Hepatocyte (in vitro differentiated cells): ENCODE measurements at places on chromosomes 1 and 21. TPM values are rescaled to one million over a fixed set of nuclear protein-coding genes. Genes with fewer than 3 reads are reported as not detected.

DNA sequence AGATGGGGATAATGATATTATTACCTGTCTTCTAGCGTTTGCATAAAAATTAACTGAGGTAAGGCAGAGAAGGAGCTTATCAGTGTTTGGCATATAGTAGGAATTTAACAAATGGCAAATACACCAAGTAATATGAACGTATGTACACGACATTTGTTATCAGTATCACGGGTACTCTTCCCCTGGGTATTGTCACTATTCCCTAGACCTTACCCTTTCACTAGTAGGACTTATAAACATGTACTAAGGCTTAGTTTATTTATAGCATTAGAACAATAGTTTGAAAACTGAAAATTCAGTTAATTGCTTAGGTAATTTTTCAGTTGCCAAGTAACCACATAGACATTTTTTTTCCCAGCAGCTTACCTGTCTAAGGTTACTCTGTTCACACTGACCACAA lies 187.0 kb downstream of the KCTD3 start:
- H3K27me3 ChIP-seq = no peaks in the 10 kb centered on the region
- no peaks in the 10 kb centered on the region for H3K4me1 ChIP-seq
- no peaks in the 10 kb centered on the region for H3K36me3 ChIP-seq
- H3K27ac ChIP-seq = no peak overlapping the region

- H3K36me3 ChIP-seq = no peaks in the 10 kb centered on the region
- H3K4me3 ChIP-seq = no peak overlapping the region
- H3K27me3 ChIP-seq = peaks cover 17% of the 10 kb centered on the region
- no peak for DNase-seq
- H3K27ac ChIP-seq = no peak overlapping the region
- H3K4me1 ChIP-seq = peaks cover 15% of the 10 kb centered on the region
These were observed 4.6 kb downstream of the COL9A2 start for GRCh38 chr1:40312238-40313205.

DNA sequence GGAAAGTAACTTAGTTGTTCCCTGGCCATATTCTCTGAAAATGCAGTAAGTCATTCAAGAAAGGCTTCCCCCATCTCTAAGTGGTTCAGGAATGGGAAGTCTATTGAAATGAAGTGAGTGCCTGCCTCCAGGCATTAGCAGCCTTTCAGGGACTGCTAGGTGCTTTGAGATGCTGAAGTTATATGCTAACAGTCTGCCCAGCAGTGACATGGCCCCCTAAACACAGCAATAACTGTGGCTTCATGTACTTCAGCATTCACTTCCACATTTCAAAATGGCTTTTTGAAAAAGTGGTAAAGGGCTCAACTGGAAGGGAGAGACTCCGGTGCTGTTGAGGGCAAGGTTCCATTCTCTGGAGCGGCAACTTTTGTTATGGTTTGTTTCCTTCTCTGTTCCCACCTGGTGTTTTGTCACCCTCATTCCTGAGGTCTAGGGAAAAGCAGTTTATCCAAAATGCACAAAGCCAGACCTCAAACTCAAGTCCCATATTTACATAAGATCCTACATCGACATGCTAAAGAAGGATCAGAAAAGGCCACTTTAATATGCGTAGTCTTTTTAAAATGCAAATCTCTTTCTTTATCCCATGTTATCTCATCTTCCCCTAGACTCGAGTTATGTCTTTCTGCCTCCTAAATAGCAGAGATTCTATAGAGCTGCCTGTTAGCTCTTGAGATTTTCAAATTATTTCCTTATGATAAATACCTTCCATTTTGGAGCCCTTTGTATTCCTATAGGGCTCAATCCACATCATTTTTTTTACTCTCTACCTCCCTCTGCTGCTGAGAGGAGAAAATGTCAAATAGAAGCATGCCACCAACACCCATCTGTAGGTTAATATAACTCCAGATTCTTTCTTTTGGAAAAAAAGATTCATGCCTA lies 34.2 kb upstream of the LRRC8C start:
- peak; percentile 33 for DNase-seq
- H3K4me1 ChIP-seq = no peaks in the 10 kb centered on the region
- no peaks in the 10 kb centered on the region for H3K27me3 ChIP-seq
- H3K4me3 ChIP-seq = no peak overlapping the region
- H3K27ac ChIP-seq = no peak overlapping the region

AGRN gene
- 51.8 and 81.8 TPM in 2 replicates for total RNA-seq

- no peak overlapping the region for H3K4me3 ChIP-seq
- H3K4me1 ChIP-seq = peaks cover 5% of the 10 kb centered on the region
- no peak for DNase-seq
These were observed 4.2 kb upstream of the ABCB10 start for GRCh38 chr1:229562686-229563085.

- no peak for DNase-seq
- no peaks in the 10 kb centered on the region for H3K27me3 ChIP-seq
- no peak overlapping the region for H3K4me3 ChIP-seq
- H3K36me3 ChIP-seq = no peaks in the 10 kb centered on the region
These were observed 11.8 kb downstream of the DRAM2 start for GRCh38 chr1:111127923-111128643.

FOXD2 gene
- total RNA-seq = 1.5 and 1.6 TPM in 2 replicates

CA6 gene
- not detected in 2 replicates for total RNA-seq

DNA sequence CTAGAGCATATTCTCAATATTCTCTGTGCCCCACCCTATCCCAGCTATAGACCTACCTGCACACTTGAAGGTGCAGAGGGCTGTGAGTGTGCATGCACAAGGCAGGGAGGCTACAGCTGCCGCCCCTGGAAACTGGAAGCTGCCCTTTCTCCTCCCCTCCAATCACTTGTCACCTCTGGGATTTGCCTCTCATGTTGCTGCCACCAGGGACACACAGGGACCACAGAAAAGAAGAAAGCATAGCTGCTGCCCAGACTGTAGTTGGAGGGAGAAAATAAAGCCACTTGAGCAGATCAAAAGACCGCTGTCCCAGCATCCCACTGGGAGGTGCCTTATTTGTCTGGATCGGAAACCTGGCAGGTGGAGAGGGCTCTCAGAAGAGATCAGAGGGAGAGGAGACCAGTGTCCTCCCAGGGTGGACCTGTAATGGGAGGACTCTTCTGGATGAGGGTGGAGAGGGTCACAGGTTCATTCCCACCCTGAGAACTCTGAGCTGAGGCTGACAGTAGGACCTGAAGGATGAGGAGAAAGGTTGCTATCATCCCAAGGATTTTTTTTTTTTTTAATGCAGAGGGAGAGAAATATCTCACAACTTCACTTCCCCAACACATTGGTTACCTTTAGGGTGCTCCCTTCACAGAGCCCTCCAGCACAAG lies 7.6 kb upstream of the INPP5B start:
- H3K36me3 ChIP-seq = no peaks in the 10 kb centered on the region
- no peak overlapping the region for H3K27ac ChIP-seq
- H3K27me3 ChIP-seq = no peaks in the 10 kb centered on the region
- no peak overlapping the region for H3K4me3 ChIP-seq
- H3K4me1 ChIP-seq = peaks cover 6% of the 10 kb centered on the region

TSPAN1 gene
- total RNA-seq = 32.1 and 33.4 TPM in 2 replicates

DNA sequence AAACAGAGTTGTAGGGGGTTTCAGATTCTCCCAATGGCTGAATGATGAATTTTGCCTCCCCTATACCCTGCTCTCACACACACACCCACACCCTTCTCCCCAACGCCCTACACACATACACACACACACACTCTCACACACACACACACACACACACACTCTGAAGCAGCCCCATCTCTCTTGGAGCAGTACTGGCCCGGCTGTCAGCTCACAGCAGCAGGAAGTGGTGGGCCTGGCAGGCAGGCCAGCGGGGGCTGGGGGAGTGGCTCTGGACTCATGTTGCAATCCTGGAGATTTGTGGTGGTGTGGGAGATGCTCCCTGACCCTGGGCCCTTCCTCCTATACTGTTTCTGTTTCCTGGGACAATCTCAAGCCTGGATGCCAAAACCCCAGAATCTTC lies 2.2 kb downstream of the IKBKE start:
- no peaks in the 10 kb centered on the region for H3K27me3 ChIP-seq
- no peak overlapping the region for H3K27ac ChIP-seq
- H3K4me3 ChIP-seq = no peak overlapping the region
- peak; percentile 30 for DNase-seq

- no peak for DNase-seq
- no peaks in the 10 kb centered on the region for H3K27me3 ChIP-seq
- H3K4me3 ChIP-seq = no peak overlapping the region
- no peaks in the 10 kb centered on the region for H3K36me3 ChIP-seq
These were observed 120.1 kb upstream of the RAVER2 start for GRCh38 chr1:64624808-64625207.

TOMM40L gene
- 11.4 and 15.7 TPM in 2 replicates for total RNA-seq

DNA sequence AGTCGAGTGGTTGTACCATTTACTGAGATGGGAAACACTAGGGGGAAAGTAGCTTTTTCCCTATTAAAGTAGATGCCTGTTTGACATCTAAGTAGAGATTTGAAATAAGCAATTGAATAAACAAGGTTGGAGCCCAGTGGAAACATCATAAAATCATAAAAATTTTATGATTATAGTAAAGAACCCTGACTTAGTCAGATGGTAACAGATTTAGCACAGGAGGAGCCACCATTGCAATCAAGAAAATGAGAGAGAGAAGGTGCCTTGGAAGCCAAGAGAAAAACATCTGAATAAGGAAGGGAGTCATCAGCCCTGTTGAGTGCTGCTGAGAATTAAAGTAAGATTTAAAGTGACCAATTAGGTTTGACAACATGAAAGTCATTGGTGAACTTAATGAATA lies 49.8 kb downstream of the SMG7 start:
- H3K27me3 ChIP-seq = no peaks in the 10 kb centered on the region
- H3K4me1 ChIP-seq = no peaks in the 10 kb centered on the region
- H3K27ac ChIP-seq = no peak overlapping the region
- H3K36me3 ChIP-seq = no peaks in the 10 kb centered on the region

GRCh38 chr1:23101101-23101827 lies 67.4 kb downstream of the LUZP1 start:
- no peaks in the 10 kb centered on the region for H3K27me3 ChIP-seq
- no peak overlapping the region for H3K4me3 ChIP-seq

- no peak for DNase-seq
- H3K4me3 ChIP-seq = peak overlapping the region; percentile 41
- H3K27me3 ChIP-seq = no peaks in the 10 kb centered on the region
- no peaks in the 10 kb centered on the region for H3K36me3 ChIP-seq
- peak overlapping the region; percentile 99 for H3K27ac ChIP-seq
- peaks cover 29% of the 10 kb centered on the region for H3K4me1 ChIP-seq
These were observed 700 bp downstream of the PIGV start for GRCh38 chr1:26788515-26788785.

GRCh38 chr1:27090911-27091310 lies 64.0 kb downstream of the SLC9A1 start:
- H3K27me3 ChIP-seq = no peaks in the 10 kb centered on the region
- no peak for DNase-seq
- no peak overlapping the region for H3K27ac ChIP-seq
- no peaks in the 10 kb centered on the region for H3K36me3 ChIP-seq
